Fibroblast of upper back skin (primary cell): ENCODE measurements at places on chromosomes 5 and 9.
A peak's percentile ranks its signal among the peaks of the same experiment; 100 is the strongest.

- DNase-seq: no peak
Measured at GRCh38 chr9:27673641-27674040, 100.4 kb upstream of the C9orf72 start.

DNA sequence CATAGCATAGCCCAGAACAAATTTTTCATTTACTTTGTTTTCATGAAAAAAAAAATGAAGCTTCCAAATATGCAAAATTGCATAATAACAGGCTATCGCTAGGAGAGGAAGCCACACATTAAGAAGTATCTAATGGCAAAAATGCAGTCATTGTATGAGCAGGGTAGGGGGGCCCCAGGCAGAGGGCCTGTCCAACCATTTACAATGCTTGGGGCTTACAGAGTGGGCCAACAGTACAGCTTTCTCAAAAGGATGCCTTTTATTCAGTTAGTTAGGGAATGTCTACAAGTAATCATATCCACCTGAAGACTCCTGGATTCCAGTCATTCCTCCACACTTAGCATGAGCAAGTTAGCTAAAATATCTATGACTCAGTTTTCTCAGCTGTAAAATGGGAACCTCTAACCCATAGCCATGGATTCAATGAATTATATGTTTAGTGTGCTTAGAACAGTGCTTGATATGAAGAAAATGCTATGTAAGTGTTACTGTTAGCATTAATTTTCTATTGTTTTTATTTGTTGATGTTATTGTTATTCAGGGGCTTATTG lies 117.7 kb downstream of the GAS1 start:
- peak; percentile 42 for DNase-seq

DNA sequence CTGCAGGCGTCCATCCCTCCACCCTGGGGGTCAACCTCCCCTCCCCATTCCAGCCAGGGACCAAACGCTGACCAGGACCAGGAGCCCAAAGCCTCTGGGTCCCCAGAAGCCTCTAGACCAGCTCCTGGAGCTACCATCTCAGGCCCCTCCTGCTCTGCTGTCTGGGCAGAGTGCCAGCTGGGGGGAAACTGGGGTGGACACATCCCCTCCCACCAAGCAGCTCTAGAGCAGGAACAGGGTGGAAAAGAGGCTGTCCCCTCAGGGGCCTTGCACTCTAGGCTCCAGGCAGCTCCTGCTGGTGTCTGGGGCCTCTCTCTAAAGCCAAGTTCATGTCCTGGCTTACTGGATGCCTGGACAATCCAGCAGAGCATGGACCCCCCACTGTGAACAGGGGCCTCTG lies 4.4 kb downstream of the SSNA1 start:
- no peak for DNase-seq

GRCh38 chr9:97109194-97109811 lies 70.4 kb upstream of the CTSV start:
- peak; percentile 12 for DNase-seq

- peak; percentile 49 for DNase-seq
Measured at GRCh38 chr9:18074041-18074440, 399.9 kb upstream of the ADAMTSL1 start.

DNA sequence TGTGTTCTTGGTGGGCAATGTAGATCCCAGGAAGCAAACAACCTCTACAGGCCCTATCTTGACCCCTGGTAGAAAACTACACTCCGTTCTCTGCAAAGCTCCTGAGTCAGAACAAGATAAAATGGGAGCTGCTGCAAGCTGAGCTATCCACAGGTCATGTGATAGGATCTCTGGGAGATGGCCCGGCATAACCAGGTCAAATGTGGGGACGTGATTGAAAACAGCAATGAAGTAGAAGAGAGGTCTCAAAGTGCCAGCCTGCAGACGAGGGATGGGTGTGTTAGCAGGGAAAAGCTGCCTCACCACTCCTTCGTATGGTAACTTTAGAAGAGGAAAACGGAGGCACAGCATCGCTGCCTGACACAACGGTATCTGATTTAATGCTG lies 25.0 kb downstream of the NRG2 start:
- DNase-seq: no peak

DNA sequence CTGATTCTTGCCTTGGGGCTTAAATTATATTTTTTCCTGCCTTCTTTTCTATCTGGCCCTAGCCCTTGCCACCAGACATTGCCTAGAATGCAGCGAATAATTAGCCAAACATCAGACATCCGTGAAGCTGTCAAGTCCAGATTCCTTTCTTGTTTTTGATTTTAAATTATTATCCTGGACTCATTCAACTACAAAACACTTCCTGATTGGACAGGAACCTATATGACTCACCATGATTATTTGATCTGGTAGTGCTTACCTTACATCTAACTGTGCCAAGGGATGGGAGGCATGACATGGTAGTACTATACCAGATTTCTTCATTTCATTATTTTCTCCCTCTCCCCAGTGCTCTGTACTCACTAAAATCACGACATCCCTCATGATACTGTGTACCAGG lies 829.6 kb downstream of the TLR4 start:
- DNase-seq: no peak

GRCh38 chr9:68643901-68644809 lies 60.9 kb upstream of the PIP5K1B start:
- no peak for DNase-seq

- DNase-seq: peak; percentile 60
Measured at GRCh38 chr5:4802044-4802443, 338.1 kb upstream of the ADAMTS16 start.

- no peak for DNase-seq
Measured at GRCh38 chr9:37002413-37003217, 31.5 kb downstream of the PAX5 start.

GRCh38 chr5:18601185-18601584 lies 966.9 kb downstream of the TAF11L14 start:
- no peak for DNase-seq

DNA sequence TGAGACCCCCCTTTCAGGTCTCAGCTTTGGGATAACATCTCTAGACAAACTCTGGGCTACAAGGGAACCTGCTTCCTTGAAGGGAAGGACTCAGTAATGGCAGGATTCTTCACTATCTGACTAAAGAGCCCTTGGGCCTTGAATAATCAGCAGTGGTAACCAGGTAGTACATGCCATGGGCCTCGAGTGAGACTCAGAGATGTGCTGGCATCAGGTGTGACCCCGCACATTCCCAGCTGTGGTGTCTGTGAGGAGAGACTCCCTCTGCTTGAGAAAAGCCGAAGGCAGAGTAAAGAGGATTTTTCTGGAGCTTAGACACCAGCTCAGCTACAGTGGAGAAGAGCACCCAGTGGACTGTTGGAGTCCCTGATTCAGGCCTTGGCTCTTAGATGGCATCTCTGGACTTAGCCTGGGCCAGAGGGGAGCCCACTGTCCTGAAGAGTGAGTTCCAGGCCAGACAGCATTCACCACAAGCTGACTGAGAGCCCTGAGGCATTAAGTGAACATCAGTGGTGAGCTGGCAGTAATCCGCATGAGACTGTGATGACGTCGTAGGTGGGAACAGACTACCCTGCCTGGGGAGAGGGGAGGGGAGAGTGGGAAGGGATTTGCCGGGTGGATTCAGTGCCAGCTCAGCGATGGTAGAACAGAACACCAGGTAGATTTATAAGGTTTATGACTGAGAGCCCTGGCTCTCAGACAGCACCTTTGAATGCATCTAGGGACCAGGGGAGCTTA lies 5.3 kb upstream of the ZNF782 start:
- DNase-seq: peak; percentile 53

DNA sequence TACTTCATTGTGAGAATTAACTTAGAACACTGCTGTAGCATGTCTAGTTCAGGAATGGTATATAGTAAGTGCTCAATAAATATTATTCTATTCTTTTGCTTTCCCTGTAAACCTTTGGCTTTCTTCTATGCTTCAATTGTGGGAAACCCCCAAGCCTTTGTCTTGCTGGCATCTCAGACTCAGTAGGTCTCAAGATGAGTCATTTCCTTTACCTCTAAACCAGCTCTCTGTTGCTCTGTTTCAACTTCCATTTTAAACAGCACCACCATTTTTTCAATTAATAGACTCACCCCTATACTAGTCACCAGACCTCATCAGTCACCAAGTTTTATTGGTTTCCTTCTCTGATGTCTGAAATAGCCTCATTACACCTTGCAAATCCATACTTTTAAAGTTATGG lies 43.5 kb downstream of the DMAC1 start:
- no peak for DNase-seq

- peak; percentile 11 for DNase-seq
Measured at GRCh38 chr5:180873615-180874520, 12.8 kb upstream of the ZFP62 start.

DNA sequence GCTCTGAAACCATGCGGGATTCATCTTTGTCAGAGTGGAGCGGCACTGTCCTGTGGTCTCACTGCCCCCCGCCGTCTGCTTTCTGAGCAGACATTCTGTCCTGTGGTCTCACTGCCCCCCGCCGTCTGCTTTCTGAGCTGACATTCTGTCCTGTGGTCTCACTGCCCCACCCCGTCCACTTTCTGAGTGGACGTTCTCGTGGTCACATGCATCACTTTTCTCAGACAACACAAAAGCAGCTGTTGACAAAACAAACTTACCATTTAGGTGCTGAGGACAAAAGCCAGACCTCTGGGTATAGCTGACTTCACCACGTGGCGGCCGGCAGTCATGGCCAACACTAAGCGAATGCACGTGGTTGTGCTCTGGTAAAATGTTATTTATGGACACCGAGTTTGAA lies 2.8 kb downstream of the LRRC14B start:
- no peak for DNase-seq

- no peak for DNase-seq
Measured at GRCh38 chr5:80468131-80468530, 19.8 kb upstream of the FAM151B start.

DNA sequence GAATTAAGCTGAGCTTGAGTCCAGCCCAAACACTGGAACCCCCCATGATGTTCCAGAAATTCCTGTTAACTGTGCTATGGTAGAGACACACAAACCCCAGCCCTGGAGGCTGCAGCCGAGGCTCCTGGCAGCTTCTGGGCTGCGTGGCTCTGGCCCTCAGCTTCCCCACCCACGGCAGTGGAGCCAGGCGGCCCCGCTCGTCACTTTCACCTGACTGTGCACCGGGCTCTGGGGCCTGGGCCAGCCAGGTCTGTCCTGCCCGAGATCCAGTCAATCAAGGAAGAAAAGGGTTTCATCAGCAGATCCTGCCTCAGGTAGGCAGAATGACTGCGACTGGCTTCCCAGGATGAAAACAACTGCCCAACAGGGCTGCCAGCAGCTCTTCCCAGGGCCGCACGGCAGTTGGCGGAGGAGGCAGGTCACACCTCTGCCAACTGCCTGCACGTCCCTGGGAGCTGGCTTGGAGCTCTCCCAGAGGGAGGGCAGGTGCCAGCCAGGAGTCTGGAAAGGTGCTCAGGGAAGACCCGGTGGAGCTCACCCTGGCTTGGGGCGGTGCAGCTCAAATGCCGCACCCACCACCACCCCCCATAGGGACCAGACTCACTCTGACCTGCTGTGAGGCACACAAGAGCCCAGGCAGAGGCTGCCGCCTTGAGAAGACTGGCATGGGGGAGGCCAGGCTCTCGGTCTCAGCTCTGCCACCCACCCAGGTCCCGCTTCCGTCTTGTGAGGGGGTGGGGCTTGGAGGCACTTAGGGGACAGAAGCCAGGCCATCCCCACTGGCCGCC lies 20.7 kb downstream of the BRD3 start:
- no peak for DNase-seq

DNA sequence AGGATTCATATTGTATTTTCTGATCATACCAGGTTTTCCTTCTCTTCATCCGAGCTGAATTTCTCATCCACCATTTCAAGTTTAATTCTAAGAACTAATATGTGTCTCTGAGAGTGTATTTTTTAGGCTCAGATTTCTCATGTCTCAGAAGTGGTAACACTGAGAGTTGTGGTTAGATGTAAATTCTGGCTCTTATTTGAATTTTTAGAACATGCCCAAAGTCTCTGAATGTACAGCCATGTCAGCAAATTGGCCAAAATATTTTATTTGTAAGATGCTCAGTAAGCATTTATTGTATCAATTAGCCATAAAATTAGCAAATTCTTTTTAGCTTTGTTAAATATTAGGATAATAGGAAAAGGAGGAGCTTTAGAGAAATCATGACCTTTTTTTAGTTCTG lies 16.6 kb downstream of the SV2C start:
- DNase-seq: no peak

- DNase-seq: no peak
Measured at GRCh38 chr5:18932081-18932480, 1055.9 kb downstream of the CDH18 start.

DNA sequence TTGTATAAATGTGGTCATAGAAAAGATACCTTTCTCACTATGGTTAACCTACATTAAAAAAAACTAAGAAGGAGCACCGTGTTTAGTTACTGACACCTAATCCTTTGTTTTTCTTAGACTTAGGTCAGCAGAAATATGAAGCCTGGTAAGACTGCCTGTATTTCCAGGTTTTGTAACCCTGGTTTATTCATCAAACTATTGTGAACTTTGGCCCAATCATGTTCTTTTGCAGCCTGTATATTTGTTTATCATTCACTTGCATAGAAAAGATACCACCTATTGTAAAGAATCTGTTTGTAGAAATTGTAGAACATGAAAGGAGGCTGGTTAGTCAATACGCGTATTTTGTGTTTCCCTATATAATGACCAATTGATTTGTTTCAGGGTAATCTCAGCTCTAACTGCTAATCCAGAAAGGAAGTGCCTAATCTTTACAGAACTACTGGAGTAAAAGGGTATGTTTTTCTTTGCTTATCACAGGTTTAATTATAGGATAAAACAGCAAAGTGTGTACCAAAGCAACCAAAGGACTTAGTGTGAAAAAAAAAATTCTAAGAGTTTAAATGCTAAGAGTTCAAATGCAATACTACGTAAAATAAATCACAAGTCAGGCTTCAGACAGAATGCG lies 103.6 kb downstream of the LURAP1L start:
- DNase-seq: no peak

- DNase-seq: no peak
Measured at GRCh38 chr9:20538956-20539355, 83.3 kb downstream of the MLLT3 start.

- no peak for DNase-seq
Measured at GRCh38 chr9:79976257-79977073, 404.7 kb downstream of the TLE4 start.

DNA sequence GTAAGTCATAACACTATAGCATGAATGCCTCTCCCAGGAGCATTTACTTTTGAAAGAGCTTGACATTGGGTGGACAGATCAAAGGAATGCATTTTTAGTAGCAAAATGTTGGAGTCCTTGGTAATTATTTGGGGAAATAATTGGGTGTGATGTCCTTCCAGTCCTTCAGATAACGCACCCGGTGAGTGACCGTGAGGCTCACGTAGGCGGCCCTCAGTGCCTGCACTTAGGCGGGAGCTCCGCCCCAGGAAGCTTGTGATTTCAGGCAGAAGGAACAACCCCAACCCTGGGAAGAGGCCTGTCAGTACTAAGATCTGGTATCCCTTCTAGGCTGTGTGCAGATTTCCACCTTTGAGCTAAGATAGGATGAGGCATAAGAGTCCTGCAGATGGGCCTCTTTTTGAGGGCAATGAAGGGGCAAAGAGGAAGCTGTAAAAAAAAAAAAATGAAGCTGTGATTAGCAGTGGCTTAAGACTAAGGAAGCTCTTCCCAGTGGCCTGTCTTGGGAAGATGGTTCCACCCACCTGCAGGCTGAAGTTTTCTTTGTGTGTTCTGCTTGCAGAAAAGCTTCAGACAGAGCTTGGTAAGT lies 14.9 kb downstream of the BTNL9 start:
- no peak for DNase-seq
